Activated CD8-positive, alpha-beta memory T cell treated with anti-CD3 and anti-CD28 coated beads for 1 hour (primary cell): ENCODE measurements at places on chromosomes 12 and 14.

- no peak for DNase-seq
These were observed 65.5 kb downstream of the FBXO34 start for GRCh38 chr14:55336691-55337090.

DNA sequence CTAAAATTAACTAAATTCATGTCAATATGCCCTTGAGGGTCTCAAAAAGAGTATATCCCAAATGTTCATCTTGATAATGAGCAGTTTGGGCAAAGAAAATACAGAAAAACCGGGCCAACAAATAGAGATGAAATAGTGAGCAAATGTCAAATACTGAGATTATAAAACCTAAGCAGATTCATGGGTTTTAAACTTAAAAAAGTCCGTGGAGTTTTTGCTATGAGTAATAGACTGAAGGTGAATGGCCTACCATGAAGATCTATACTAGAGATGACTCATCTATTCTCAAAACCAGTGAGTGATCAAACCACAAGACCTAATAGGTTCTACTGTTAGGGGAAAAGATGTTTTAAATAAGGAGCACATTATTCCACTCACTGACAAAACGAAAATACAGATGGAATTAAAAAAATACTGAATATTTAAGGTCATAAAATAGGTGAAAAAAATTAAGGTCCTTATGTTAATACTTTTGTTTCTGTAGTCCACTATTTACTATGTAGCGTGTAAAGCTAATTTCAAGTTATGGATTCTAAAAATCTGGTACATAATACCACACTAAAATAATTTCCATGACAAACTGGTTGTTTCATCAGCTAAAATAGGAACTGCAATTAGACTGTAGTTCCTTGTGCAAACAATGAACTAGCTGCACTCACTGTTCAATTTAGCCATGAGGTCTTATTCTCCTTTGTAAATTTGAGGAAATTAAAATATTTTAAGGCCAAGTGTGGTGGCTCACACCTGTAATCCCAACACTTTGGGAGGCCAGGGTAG, 5.0 kb downstream of the HNRNPC start:
- no peak for DNase-seq

DNA sequence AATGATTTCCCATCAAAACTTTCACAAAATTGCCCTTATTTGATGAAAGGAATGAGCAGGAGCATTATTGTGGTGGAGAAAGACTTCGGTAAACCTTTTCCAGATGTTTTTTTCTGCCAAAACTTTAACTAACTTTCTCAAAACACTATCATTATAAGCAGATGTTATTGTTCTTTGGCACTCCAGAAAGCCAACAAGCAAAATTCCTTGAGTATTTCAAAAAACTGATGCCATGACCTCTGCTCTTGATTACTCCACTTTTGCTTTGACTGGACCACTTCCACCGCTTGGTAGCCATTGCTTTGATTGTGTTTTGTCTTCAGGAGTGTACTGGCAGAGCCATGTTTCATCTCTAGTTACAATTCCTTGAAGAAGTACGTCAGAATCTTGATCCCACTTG, 29.7 kb upstream of the RAB21 start:
- no peak for DNase-seq

DNA sequence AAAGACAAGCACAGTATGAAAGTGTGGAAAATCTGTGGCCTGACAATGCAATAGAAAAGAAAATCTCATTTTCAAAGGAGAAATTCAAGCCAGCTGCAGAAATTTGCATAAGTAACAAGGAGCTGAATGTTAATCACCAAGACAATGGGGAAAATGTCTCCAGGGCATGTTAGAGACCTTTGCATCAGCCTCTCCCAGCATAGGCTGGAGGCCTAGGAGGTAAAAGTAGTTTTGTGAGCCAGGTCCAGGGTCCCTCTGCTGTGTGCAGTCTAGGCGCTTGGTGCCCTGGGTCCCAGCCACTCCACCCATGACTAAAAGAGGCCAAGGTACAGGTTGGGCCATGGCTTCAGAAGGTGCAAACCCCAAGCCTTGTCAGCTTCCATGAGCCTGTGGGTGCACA, 58.3 kb downstream of the TESPA1 start:
- DNase-seq, result no peak
